Stimulated activated CD8-positive, alpha-beta memory T cell treated with anti-CD3 and anti-CD28 coated beads, Interleukin-12 subunit alpha, Interleukin-12 subunit beta, amount 100 ng/mL, for 4 hours (primary cell): ENCODE measurements at places on chromosomes 16 and 17.
A peak's percentile ranks its signal among the peaks of the same experiment; 100 is the strongest.

DNA sequence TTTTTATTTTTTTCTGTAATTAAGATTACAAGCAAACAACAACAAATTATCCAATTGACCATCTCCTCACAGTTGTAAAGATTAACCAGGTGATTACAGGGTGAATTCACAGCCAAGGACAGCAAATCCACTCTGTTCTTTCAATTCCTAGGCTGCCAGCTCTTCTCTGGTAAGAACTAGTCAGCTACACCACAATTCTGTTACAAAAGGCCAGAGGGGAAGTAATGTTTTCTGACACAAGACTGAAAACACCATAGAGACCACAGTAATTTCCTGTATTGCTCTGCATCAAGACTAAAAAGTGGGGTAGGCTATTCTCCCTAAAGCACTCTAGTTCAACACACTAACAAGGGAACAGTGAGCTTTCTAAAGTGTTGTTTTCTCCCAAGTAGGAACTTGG, 10.6 kb downstream of the CA10 start:
- DNase-seq, result no peak

DNA sequence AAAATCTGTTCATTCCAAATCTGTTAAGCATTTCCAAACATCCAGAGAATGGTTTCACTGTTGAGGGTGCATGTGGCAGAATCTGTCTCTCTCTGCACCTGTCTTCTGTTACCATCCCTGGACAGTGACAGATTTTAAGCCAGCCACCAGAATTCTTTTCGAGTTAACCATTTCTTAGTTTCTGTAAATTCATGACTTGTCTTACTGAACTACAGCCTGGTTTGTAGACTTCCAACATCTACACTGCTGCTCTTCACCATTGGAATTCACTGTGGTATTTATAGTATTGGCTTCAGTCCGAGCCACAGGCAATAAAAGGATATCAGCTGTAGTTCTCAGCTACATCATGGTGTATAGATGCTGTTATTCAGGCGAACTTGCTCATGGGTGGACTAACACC, 47.6 kb downstream of the GOSR1 start:
- DNase-seq, result no peak

GRCh38 chr16:87245511-87245910, 71.7 kb downstream of the C16orf95 start:
- DNase-seq, result no peak

DNA sequence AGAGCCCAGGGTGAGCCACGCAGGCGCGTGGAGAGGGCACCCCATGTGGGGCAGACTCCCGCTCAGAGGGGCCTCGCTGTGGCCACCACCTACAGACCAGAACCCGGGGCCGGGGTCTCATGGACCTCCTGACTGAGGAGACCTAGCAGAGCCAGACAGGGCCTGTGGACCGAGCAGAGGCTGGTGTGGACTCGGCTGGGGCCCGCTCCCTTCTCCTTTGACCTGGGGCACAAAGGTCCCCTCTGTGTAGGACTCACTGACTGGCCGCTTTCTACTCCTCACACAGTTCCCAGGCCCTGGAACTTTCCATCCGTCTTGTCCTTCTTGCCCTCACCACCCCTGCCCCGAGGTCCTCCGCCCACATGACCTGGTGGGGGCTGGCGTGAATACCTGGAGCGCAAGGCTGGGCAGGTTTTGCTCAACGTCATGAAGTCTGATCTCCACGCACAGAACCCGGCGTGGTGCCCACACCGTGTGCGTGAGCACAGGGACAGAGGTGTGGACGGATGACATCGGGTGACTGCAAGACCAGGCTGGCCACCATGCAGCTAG, 44.7 kb upstream of the ACSF3 start:
- no peak for DNase-seq

DNA sequence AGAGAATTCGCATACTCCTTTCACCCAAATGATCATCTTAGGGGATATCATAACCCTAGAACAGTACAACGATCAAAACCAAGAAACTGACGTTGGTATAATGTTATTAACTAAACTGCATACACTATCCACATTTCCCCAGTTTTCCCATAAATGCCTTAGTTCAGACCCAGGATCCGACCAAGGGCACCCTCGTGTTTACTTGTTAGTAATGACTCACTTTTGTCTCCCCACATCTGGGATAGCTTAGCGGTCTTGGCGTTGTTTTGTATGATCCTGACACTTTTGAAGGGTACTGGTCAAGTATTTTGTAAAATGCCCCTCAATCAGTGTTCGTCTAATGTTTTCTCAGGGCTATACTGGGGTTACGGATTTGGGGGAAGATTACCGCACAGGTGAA, 8.0 kb downstream of the HS3ST3A1 start:
- DNase-seq, result no peak

GRCh38 chr17:28896884-28897768, at the start of gene FLOT2:
Gene FLOT2, minus strand, starts transcription at chr17:28897733. Its CDS starts 159 bp downstream, at chr17:28897574.
- DNase-seq, result peak; percentile 40

GRCh38 chr17:40032322-40033320, 17.4 kb downstream of the CSF3 start:
- no peak for DNase-seq

DNA sequence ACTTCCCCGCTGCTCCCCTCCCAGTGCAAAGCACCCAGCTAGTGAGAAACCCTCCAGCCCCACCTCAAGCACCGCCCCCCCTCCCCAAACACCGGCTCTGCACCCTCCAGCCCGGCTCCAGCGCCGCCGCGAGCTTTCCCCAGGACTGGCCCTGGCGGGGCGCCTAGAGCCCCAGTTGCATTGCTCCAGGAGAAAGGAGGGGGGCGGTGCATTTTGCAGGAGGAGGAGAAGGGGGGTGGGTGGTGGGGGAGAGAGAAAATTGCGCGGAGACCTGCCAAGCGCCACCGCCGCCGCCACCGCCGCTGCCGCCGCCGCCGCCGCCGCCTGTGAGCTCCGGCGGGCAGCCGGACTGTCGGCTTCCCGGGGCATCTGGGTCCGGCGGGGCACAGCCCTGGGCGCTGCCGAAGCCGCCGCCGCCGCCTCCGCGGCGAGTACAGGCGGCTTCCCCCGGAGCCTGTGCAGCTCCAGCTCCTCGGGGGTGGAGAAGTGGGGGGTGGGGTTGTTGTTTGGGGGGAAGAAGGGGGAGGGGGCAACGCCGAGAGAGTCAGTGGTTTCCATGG, 333 bp upstream of the NOG start:
- peak; percentile 3 for DNase-seq

- no peak for DNase-seq
These were observed 57.7 kb downstream of the TBC1D16 start for GRCh38 chr17:79977708-79978547.

DNA sequence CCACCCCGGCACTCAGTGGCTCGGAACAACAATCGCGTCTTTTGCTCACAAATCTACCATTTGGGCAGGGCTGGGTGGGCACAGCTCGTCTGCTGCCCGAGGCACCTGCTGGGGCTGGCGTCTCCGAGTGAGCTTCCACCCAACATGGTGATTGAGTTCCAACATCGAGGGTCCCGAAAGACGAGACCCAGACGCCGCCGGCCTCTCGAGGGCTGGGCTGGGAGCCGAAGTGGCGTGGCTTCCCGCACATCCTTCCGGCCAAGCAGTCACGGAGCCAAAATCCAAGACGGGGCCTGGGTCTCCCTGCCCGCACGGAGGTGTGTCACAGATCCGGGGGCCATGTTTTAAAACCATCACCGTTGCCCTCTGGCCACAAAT, 7.5 kb upstream of the ZFPM1 start:
- DNase-seq, result no peak

DNA sequence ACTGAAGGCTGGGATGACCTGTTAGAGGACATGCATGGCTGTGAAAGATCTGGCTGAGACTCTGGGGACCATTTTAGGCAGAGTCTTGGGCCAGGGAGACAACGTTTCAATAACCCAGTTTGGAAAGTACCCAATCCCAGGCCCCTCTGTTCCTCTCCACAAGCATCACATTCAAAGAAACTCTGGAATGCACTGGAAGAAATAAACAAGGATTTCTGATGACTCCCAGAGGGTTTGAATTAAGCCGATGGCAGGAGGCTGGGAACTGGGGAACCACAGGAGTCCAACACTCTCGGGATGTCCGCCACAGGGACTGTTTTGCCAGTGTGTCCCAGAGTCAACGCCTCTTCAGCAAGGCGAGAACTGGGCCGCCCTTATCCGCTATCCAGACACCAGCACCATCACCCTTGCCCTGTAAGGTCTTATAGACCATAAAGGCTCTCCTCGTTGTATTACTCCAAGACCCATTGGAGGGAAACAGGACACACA, 3.3 kb downstream of the PMP22 start:
- no peak for DNase-seq

DNA sequence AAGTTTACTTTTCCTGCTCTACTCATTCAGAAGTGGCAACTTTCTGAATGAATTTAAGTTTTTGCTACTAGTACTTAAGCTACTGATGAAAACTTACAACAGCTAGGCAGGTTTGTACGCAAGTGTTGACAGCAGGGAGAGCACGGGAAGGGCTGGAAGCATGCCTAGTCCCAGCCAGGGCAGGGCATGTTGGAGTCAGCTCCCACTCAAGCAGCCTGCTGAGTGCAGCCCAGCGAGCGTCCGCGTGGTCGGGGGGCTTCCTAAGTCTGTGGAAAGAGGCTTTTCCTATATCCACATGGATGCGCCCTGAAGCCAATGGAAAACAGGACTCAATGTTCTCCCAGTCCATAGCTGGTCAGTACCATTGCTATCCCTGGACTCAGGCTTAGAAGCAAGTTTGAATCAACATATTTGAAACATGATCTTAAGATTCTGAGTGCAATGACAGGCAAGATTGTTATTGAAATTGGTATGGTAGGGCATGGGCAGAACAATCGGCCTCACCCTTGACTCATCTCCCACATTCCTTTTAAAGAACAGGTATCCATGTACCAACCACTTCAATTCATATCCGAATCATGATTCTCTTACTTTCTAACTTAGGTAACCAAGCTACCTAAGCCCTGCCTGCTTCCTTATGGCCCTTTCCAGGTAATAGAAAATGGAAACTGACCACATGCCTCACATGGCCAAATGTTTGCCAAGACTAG, 22.5 kb downstream of the CYB5D2 start:
- no peak for DNase-seq

DNA sequence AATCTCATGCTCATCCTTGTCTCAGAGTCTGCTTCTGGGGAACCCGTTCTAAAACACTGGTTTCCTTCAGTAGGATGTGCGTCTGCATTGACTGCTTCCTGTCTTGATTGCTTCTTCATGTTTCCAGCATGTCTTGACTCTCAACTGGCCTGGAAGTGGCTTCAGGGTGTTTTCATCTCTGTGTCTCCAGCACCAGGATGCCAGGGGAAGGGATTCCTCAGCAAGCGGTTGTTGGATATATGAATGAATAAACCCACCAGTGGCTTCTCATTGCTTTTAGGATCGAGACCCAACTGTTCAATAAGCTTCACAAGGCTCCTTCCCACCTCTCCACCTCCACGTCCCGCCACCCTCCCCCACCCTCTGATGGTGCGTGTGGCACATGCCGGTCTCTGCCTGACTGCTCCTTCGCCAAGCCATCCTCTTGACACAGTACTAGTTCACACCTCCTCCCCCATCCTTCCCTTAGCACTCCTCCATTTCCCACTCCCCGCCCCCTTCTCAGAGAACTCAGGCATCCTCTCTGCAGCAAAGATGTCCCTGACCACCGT, 14.1 kb upstream of the TNS4 start:
- DNase-seq, result no peak
